Stimulated activated CD4-positive, alpha-beta T cell treated with anti-CD3 and anti-CD28 coated beads, Interleukin-4, amount 100 ng/mL, for 48 hours (primary cell): ENCODE measurements at places on chromosomes 2 and 18.

- no peak for DNase-seq
Measured at GRCh38 chr2:120515759-120516678, 170.1 kb downstream of the INHBB start.

- no peak for DNase-seq
Measured at GRCh38 chr2:129281791-129282530, 697.5 kb upstream of the RAB6C start.

- no peak for DNase-seq
Measured at GRCh38 chr18:8365006-8365405, 244.2 kb upstream of the RAB12 start.

GRCh38 chr2:58959996-58960395, 718.9 kb upstream of the FANCL start:
- no peak for DNase-seq

GRCh38 chr2:46211461-46211860, 85.7 kb upstream of the EPAS1 start:
- no peak for DNase-seq

DNA sequence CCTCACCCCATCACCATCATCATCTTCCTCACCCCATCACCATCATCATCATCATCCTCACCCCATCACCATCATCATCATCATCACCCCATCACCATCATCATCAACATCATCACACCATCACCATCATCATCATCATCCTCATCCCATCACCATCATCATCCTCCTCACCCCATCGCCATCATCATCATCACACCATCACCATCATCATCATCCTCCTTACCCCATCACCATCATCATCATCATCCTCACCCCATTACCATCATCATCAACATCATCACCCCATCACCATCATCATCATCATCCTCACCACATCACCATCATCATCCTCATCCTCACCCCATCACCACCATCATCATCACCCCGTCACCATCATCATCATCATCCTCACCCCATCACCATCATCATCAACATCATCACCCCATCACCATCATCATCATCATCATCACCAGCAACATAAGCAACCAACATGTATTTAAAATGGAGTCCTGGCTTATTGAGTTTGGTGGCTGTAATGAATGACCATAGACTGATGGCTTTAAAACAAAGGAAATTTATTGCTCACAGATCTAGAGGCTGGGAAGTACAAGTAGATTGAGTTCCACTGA, 150.0 kb downstream of the DNER start:
- DNase-seq, result no peak

DNA sequence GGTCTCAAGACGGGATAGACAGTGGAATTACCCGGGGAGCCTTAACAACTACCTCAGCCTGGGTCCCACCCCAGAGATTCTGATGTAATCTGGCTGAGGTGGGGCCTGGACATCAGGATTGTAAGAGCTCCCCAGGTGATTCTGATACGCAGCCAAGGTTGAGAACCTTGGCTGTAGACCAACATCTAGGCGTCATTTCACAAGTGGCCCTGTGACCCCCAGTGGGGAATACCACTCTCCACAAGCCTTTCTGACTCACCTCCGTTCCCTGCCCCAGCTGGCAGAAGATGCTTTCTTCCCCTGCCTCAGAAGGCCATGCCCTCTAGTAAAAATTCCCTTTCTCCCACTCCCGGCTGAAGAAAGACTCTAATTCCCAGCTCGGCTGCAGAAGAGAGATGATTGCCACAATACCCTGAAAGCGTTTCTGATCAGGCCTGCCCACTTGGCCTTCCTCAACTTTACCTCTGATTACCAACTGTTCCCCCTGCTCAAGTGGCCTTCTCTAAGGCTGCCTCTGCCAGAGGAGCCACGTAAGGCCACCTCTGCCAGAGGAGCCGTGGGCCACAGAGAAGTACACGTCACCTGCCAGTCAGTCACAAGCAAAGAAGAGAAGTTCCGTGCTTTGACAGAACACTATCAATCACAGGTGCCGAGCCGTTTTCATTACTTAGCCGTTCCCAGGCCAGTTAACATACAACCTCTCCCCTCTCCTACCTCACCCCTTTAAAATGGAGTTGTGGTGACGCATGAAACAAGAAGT, 116.8 kb upstream of the PKDCC start:
- no peak for DNase-seq

GRCh38 chr18:6219116-6219717, 195.5 kb downstream of the L3MBTL4 start:
- DNase-seq, result no peak

- DNase-seq, result no peak
Measured at GRCh38 chr2:234826681-234827080, 125.1 kb upstream of the SH3BP4 start.

DNA sequence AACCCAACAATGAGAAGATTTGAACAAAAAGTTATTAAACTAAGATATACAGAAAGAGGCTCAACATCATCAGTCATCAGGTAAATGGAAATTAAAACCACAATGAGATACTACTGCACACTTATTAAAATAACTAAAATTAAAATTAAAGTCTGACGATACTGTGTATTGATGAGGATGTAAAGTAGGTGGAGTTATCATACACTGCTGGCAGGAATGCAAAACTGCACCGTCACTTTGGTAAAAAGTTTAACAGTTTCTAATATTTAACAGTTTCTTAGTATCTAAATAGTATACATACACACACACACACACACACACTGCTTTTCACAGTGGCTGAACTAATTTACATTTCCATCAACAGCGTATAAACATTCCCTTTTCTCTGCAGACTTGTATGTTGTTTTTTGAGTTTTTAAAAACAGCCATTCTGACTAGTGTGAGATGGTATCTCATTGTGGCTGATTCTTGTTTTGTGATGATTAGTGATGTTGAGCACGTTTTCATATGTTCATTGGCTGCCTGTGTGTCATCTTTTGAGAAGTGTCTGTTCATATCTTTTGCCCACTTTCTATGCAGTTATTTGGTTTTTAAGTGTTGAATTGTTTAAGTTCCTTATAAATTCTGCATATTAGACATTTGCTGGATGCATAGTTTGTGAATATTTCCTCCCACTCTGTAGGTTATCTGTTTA, 726.9 kb upstream of the CHAC2 start:
- no peak for DNase-seq

DNA sequence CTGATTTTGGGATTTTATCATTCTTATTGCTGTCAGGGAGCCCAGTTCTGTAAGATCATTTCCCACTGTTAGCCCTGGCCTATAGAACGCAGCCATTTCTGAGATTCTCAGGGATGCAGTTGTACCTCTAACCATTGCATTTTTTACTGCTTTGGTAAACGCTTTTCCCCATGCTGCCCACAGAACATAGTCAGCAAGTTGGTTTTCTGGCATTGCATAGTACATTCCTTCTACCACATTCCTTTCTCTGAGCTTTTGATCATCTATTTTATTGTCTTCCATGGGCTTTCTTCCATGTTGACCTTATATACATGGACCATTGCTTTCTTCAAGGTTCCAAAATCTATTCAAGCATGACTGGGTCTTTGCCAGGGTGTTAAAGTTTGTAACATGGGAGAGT, 86.8 kb upstream of the ST6GAL2 start:
- DNase-seq, result no peak

DNA sequence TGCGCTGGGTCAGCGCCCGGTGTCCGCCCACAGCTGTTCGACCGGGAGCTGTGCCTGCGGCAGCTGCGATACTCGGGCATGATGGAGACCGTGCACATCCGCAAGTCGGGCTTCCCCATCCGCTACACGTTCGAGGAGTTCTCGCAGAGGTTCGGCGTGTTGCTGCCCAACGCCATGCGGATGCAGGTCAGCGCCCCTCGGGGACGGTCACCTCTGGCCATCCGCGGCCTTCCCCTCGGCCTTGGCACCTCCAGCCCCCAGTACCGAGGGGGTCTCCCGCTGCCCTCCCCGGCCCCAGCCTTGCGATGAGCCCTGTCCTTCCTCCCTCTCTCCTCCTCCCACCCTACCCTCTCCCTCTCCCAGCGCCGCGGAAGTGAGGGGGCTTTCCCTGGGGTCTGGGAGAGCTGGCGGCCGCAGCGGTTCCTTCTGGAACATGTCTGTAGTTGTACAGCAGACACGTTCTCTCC, 53.2 kb upstream of the GPR17 start:
- no peak for DNase-seq

GRCh38 chr2:176589287-176589686, 320.0 kb downstream of the MTX2 start:
- DNase-seq, result no peak

DNA sequence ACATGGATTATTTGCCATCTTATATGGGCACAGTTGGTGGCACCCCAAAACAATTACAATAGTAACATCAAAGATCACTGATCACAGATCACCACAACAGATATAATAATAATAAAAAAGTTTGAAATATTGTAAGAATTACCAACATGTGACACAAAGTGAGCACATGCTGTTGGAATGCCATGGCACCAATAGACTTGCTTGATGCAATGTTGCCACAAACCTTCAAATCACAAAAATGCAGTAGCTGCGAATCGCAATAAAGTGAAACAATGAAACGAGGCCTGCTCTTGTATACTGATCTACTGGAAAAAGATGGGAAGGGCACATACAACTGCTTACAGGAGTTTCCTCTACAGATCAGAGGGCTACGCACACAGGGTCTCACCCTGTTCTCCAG, 32.2 kb upstream of the AMMECR1L start:
- no peak for DNase-seq

- no peak for DNase-seq
Measured at GRCh38 chr18:48887294-48887904, 63.4 kb downstream of the SMAD7 start.
